Cardiac septum (tissue), 1 donor: ENCODE measurements at places on chromosomes 5 and 9. TPM values are rescaled to one million over a fixed set of nuclear protein-coding genes. Genes with fewer than 3 reads are reported as not detected.

DNA sequence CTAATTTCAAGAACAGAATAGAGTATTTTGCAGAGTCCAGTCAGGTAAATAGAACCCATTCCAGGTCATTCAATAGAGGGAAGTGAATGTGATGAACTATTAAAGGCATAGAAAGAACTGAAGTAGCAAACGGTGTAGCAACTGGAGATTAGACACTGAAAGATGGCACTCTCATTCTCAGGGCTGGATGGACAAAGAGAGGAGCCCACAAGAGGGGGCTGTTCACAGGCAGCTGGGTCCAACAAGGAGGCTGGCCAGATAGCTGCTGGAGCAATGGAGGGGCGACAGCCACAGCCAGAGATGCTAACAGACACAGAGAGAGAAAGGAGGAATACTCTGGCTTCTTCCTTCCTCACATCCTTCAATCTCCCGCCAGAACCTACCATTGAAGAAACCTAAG is 93.1 kb upstream of the SMARCA2 start:
- no peak for DNase-seq

The FOXD4 gene
- total RNA-seq = not detected

The CDKN2B-AS1 gene
- not detected for total RNA-seq

- no peak for DNase-seq
Observed at GRCh38 chr9:75941577-75942311, 51.3 kb downstream of the PCSK5 start.

The DND1 gene
- total RNA-seq = 0.48 TPM

GRCh38 chr9:110935829-110936228 is 102.4 kb downstream of the LPAR1 start:
- DNase-seq = no peak

- no peak for DNase-seq
Observed at GRCh38 chr5:118980017-118980416, 8.3 kb downstream of the DTWD2 start.

DNA sequence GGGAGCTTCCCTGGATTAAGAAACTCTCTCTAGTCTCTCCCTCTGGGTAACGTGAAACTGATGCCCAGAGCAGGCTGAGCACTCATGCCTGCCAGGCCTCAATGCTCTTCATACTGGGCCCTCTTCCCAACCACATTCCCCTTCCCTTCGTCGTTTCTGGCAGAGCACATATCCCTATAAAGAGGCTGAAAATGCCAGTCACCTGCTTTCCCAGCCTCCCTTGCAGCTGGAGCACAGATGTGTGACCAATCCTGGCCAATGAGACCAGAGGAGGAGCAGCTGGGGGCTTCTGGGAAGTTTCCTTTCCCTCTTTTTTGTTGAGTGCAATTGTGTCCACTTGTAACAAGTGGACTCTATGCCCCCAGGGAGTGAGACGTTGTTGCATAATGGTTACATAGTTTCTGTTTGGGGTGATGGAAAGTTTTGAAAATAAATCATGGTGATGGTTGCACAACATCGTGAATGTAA is 30.2 kb upstream of the SMIM23 start:
- DNase-seq = no peak

The FSD1L gene
- total RNA-seq = 10.8 TPM

GRCh38 chr5:141521244-141521781 is 32.4 kb downstream of the PCDHGC5 start:
- no peak for DNase-seq

DNA sequence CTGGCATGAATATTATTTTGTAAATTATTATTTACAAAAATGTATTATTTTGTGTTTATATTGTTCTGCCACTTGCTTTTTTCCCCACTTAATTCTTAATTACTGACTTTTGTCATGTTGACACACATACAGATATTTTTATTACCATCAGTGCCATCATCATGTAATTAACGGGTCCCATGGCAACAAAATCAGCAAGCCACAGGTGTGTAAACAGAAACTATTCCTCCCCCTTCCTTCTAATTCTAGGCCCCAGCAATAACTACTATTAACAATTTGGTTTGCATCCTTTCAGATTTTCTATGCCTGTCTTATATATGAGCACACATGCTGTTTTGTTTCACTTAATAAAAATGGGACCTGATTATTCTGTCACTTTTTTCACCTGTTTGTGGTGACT is 29.3 kb downstream of the CYFIP2 start:
- DNase-seq = no peak
